ENCODE measurements at places on chromosomes 5 and 9.

- no peak for DNase-seq
Observed at GRCh38 chr5:136001466-136001981, 27.3 kb upstream of the TGFBI start.

DNA sequence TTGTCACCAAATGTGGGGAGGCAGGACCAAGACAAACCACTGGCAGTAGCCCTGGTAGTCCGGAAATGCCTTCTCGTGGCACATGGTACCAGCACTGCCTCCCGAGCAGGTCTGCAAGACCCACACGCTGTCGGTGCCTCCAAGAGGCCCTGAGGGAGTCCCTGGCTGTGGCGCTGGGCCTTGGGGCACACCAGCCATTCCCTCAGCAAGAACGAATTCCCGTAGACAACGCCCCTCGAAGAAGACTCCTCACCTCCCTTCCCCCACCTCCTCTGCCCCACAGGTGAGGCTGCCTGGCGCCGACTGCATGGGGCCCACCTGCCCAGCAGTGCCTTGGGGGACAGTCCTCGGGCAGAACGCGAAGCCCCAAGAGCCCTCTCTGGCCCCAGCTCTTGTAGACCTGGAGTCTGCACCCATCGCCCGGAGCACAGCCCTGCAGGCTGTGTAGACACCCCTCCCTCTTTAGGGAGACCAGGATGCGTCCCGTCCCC is 56.0 kb downstream of the EXD3 start:
- no peak for DNase-seq

- DNase-seq, result no peak
Observed at GRCh38 chr9:2838371-2839000, 5.4 kb downstream of the PUM3 start.

DNA sequence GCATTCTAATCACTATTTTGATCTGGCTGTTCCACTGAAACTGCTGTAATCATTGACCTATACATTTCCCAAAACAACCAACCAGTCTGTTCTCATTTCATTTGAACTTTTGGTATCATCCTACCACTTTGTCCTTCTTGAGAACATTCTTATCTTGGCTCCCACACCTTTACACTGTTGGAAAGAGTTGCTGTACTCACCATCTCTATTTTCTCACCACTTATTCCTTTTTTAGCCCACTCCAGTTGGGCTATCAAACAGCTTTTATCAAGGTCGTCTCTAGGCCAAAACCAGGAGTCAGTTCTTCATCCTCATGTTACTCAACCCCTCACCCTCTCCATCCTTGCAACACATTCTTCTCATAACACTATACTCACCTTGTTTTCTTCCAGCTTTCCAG is 170.1 kb downstream of the KDM4C start:
- no peak for DNase-seq

GRCh38 chr5:139708877-139709581 is 60.9 kb downstream of the CXXC5 start:
- DNase-seq, result no peak

GRCh38 chr9:86219606-86220005 is 39.9 kb downstream of the C9orf153 start:
- DNase-seq, result no peak

- no peak for DNase-seq
Observed at GRCh38 chr5:57832875-57833274, 350.3 kb upstream of the ACTBL2 start.

- DNase-seq, result peak; percentile 25
Observed at GRCh38 chr5:91162534-91163381, 220.4 kb downstream of the ARRDC3 start.

GRCh38 chr5:82642313-82642712 is 364.2 kb upstream of the RPS23 start:
- no peak for DNase-seq

GRCh38 chr9:12014488-12014887 is 678.7 kb upstream of the TYRP1 start:
- no peak for DNase-seq

GRCh38 chr5:145484158-145484557 is 351.0 kb downstream of the PRELID2 start:
- no peak for DNase-seq

GRCh38 chr5:151150471-151151262 is 6.9 kb downstream of the ANXA6 start:
- peak; percentile 49 for DNase-seq

GRCh38 chr9:15743512-15743911 is 190.7 kb downstream of the CCDC171 start:
- DNase-seq, result no peak

GRCh38 chr9:129436751-129437625 is 183.9 kb downstream of the C9orf50 start:
- DNase-seq, result no peak

GRCh38 chr5:131644370-131644769 is 9.3 kb upstream of the RAPGEF6 start:
- DNase-seq, result no peak

DNA sequence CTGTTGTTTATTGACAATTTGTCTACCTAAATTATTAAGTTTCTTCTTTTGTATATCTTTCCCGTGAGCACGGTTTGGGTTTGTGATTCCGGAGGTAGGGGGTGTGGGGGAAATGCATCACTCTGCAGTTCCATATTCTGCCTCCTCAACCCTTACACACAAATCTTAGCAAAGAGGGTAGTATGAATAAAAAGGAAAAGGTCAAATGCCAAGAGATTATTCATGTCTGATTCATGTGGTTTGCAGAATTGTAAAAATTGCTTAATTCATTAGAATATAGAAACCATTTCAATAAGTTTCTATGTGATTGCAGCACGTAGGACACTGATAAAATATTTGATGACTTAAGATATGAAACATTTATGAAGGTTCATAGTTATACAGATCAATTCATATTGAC is 601.9 kb downstream of the SEMA5A start:
- no peak for DNase-seq

GRCh38 chr9:9973062-9973461 is 639.7 kb downstream of the PTPRD start:
- DNase-seq, result no peak

- DNase-seq, result no peak
Observed at GRCh38 chr9:90964101-90965020, 162.7 kb downstream of the SYK start.

GRCh38 chr9:130990978-130991777 is 17.8 kb upstream of the LAMC3 start:
- DNase-seq, result no peak

DNA sequence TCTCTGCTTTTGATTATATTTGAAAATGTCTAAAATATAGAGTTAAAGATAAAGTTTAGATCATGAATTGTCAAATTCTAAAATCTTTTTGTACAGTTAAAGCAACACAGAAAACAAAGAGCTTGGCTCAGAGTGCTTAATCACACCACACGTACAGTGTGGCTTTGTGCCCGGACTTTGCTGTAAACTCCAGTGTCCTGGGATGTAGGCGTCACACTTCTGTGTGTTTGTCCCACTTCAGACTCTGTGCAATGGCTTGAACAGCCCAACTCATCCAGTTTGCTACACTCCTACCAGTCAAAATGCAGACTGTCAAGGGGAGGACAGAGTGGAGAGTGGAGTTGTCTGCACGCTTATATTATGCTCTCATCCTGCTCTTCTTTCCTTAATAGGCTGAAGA is 45.3 kb downstream of the SMARCA2 start:
- DNase-seq, result no peak

- DNase-seq, result no peak
Observed at GRCh38 chr5:135993880-135994636, 34.7 kb upstream of the TGFBI start.

DNA sequence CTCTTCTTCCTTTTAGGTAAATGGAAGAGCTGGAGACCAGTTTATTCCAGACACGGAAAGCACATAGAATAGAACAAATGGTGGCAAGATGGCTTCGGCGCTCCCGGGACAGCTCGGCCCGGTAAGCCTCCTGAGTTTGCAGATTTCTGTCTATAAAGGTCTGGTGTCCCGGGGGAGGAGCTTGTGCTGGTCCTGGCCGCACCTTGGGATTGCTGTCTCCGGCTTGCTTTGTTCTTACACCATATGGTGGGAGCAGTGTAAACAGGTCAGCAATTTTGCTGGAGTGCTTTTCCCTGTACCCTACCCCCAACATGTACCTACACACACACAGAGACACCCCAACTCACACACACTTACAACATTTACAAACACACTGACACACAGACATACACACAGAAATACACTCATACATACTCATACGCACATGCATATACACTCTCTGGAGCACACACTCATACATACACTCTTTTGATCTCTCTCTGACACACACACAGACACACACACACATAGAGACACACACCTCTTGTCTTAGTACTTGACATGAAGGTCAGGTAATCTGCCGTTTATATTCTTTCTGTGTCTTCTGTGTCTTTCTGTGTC is 42.0 kb downstream of the FRMPD1 start:
- no peak for DNase-seq

GRCh38 chr9:69176471-69177171 is 2.5 kb downstream of the TJP2 start:
- DNase-seq, result no peak

DNA sequence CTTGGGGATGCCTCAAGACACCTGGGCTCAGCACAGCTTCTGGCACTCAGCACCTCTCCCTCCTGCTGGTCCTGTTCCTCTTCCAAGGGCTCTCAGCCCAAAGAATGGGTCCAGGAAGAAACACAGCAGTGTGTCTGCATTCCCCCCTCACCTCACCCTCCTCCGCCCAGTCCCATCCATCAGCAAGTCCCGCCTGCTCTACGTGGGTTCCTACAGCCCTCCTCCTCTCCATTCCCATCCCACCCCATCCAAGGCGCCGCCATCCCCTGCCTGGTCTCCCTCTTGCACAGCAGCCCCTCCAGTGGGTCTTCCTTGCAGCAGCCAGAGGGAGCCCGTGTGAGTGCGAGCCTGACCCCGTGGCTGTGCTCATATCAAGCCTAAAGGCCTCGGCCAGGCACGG is 52.3 kb upstream of the RPL26L1 start:
- DNase-seq, result no peak

DNA sequence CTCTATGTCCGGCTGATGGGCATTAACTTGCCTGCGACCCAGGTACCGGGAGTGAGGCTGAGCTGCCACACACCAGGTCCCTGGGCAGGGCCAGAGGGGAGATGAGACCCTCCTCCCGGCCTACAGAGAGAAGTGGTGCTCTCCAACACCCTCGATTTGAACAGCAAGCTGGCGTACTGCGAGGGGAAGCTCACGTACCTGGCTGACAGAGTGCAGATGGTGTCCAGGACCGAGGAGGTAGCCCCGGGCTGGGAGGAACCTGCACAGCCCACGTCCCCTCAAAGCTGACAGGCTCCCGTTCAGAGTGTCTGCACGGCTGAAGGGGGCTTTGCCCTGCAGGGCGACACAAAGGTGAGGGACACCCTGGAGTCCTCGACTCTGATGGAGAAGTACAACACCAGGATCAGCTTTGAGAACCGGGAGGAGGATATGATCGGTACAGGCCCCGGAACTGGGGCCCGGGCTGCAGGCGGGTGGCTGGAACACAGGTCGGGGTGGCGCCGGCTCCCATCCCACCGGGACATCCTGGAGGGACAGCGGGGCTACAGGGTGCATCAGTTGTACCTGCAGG is 1.0 kb upstream of the RABL6 start:
- DNase-seq, result no peak

DNA sequence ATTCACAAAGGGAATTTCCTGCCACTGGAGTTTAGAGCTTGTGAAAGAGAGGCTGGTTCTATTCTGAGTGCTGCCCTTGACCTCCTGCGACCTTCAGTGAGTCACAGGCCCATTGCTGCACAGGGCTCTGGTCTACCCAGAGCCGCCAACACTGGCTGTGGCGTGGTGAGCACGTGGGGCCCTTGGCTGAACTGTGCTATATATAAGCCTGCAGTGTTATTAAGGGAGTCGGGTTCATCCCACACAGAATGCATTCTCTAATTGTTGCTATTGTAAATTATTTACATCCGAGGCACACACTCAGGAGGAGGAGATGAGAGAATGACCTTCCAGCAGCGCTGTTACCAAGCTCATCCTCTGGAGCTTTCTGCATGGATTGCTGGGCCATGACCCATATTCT is 47.1 kb downstream of the BRINP1 start:
- DNase-seq, result no peak

DNA sequence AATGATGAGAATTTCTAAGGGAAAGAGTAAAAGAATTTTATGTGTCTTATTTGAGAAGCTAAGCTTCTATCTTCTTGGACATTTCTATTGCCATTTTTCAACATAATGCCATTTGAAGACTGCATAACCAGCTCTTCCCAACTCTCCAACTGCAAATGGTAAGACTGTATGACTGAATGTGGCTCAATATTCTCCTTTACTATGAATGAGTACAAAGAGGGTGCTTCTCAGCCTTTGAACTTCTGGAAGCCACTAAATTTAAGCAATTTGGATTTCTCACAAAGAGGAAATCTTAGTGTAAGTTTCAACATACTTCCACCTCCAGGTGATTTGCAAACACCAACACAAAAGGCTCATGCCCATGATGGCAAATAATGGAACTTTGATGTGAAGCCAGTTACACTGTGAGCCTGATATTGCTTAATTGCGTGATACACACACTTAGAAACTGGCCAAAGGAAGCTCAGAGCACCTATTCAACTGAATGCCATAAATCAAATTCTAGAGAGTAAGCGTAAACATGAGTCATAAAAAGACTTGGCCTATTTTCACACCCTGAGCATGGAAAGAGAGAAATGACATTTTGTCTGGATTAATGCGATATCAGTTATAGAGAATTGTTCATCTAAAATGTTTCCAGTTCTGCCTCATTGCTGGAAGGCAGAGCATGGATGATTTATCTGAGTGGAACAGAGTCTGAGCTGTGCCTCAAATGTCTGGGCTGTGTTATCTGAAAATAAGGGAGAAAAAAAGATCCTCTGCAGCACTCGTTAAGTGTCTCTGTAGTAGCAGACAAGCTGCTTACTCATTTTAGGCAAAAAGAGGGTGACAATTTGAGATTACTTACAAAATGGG is 145.3 kb downstream of the PLK2 start:
- DNase-seq, result no peak

GRCh38 chr9:4430432-4431261 is 59.6 kb upstream of the SLC1A1 start:
- no peak for DNase-seq

DNA sequence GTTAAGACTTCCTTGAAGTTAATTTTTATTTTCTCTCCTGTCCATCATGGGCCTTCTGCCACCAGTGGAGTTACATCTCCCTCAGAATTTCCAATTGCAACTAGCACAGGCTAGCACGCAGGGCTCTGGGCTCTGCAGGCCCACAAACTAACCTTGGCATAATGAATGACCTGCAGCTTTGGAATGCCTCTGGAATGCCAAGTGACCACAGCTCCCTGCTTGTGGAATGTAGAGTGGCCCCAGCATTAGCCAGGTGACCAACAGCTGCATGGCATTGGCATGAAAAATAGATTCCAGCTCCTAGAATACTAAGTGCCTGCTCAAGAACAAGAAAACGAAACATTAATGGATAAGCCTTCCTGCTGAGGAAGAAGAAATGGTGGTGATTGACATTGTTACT is 726.1 kb downstream of the BRINP1 start:
- DNase-seq, result no peak

GRCh38 chr5:168023191-168023590 is 268.3 kb upstream of the WWC1 start:
- no peak for DNase-seq

- no peak for DNase-seq
Observed at GRCh38 chr9:125649826-125650225, 57.2 kb downstream of the MAPKAP1 start.

- DNase-seq, result no peak
Observed at GRCh38 chr9:93968451-93969327, 13.5 kb upstream of the BARX1 start.
